ENCODE measurements at places on chromosomes 11 and 22.

GRCh38 chr11:70068345-70068744 lies 9.8 kb upstream of the ANO1 start:
- DNase-seq: no peak

DNA sequence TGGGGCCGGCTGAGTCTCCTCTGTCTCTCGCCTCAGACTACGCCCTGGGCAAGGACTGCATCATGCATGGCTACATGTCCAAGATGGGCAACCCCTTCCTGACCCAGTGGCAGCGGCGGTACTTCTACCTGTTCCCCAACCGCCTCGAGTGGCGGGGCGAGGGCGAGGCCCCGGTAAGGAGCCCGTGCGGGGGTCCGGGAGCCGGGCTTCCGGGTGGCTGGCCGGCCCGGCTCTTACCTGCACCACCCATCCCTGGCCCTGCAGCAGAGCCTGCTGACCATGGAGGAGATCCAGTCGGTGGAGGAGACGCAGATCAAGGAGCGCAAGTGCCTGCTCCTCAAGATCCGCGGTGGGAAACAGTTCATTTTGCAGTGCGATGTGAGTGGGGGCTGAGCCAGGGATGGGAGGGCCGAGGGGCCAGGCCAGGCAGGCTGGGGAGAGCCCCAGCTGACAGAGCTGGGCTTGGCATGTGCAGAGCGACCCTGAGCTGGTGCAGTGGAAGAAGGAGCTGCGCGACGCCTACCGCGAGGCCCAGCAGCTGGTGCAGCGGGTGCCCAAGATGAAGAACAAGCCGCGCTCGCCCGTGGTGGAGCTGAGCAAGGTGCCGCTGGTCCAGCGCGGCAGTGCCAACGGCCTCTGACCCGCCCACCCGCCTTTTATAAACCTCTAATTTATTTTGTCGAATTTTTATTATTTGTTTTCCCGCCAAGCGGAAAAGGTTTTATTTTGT lies 4.1 kb upstream of the ANKRD13D start:
- DNase-seq: no peak

GRCh38 chr11:130882138-130882551 lies 34.1 kb downstream of the SNX19 start:
- no peak for DNase-seq

- DNase-seq: no peak
Observed at GRCh38 chr22:23118647-23119493, 22.9 kb downstream of the RSPH14 start.

DNA sequence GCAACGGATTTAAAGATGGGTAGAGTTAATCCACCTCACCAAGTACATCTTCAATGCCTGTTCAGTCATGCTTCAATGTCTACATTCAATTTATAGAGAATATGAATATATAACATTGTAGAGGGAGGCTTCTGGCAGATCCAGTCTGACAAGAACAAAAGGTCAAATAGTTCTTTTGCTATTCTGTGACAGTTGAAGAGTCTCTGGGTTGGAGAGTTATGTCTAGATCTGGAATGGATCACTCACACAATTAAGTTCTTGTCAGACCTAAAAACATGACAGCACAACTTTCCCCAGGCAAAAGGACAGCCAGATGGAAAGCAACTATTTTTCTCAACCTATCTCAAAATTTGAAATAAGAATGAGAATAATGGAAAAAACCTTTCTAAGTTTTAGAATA lies 15.3 kb upstream of the GAB2 start:
- no peak for DNase-seq

DNA sequence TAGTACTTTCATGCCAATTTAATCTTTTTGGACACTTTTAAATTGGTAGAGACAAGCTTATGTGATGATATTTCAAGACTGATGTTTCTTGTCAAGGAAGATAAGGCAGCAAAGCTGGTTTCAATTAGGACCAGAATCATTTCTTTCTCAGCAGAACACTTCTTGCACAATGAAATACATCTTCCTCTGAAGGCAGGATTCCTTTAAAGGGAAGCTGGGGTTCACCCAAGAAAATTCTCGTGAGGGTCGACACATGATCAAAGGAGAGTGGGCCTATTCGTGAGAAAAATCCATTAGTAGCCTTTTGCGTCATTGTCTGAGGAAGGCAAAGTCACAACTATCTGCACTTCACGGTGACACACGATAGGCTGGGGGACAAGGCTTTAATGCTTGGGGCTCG lies 17.6 kb downstream of the TTC12 start:
- no peak for DNase-seq

DNA sequence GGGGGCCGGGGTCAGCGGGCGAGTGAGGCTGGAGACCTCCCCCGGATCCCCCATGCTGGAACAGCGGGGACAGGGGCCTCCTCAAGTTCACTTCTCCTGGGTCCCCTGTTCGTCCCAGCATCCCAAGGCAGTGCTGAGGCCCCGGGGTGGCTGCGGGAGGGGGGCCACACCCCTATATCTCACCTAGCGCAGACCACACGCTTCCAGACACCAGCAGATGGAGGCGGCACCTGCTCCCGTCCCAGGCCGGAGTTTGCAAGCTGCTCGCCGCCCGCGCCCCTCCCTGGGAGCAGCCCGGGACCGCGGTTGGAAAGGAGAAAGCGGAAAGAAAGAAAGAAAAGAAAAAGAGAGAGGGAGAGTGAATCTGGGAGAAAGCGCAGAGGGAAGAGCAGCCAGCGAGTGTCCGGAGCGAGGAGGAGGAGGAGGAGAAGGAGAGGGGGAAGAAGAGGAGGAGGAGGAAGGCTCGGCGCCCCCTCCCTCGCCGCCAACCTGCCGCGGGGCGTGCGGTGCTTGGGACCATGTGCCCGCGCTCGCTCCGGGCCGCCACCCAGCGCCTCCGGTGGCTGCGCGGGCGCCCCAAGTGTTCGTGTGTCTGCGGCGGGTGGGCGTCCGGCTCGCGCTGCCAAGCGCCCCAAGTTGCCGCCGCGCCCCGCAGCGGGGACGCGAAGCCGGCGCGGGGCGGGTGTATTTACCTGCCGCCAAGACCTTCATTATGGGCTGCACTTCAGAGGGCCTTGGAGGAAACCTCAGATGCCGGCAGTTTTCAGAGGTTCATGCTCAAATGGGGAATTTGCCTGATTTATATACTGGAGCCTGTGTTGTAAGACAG lies at the start of gene LIF:
LIF (minus strand) TSS at position 775 of the 829 bp plus-strand sequence; CDS start at position 711, 64 bp downstream.
- DNase-seq: no peak

DNA sequence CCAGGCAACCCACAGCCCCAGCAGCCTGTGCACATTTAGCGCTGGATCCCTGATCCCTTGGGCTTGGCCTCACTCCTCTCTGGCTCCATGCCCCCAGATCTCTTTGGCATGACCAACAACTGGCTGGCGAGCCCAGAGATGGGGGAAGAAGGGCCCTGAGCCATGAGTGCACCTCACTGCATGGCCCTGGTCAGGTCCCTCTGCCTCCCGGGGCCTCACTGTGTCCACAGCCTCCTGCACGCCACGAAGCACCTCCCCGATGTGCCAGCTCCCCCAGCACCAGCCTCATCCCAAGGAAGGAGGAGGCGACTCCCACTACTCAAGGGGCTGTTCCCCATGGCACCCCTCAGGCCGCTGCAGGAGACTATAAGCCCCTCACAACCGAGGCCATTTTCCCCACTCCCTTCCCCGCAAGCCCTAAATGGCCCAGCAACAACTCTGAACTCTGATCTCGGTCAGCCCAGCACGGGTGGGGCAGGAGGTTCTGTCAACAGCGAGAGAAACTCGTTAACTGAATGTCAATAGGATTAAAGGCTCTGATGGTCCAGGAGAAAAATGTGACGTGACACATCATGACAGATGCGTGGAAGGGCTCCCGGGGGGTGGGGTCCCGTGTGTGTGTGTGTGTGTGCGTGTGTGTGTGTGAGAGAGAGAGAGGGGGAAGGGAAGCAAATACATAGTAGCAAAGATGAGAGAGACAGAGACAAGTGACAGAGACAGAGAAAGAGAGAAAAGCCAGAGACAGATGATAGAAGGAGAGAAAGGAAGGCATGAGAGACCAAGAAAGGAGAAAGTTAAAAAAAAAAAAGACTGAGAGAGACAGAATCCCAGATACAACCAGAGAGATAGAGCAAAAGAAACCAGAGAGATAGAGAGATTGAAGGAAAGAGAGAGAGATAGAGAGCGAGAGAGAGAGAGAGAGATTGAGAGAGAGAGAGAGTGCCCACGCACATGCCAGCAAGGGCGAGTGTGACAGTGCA lies 28.4 kb upstream of the SYT7 start:
- no peak for DNase-seq

DNA sequence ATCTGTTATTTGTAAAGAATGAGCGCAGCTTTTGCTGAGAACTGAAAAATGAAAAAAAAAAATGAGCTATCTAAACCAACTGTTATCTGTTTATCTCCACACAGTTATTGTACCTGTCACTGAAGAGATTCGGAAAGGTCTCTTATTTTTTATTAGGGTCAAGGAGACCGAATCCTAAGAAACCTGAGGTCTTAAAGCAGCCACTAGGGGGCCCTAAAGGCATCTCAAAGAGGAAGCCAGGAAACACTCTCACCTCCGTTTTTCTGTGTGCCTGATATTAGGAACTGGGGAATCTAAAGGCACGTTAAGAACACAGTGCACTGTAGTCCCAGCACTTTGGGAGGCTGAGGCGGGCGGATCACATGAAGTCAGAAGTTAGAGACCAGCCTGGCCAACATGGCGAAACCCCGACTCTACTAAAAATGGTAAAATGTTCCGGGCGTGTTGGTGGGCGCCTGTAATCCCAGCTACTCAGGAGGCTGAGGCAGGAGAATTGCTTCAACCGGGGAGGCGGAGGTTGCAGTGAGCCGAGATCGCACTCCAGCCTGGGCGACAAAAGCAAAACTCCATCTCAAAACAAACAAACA lies 3.5 kb upstream of the LARGE1 start:
- no peak for DNase-seq

- no peak for DNase-seq
Observed at GRCh38 chr11:112612250-112612849, 348.9 kb upstream of the NCAM1 start.

DNA sequence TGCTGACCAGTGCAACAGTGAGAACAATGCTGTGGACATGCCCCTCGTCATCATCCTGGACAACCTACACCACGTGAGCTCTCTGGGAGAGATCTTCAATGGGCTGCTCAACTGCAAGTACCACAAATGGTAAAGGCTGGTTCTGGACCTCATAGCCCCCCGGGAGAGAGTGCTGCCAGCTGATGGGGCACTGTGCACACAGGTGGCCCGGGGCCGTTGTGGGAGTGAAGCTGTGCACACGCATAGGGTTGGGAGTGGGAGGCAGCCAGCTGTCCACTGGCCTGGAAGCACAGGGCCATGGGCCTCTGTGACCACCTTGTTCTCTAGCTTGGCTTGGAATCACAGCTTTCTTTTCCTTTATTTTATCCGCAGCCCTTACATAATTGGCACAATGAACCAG lies 57.0 kb downstream of the DBX1 start:
- no peak for DNase-seq

GRCh38 chr11:67639438-67639859 lies at the start of gene TBX10:
TSS of gene TBX10 (minus strand) at chr11:67639763. CDS start at chr11:67639472, 291 bp downstream.
- DNase-seq: no peak

- DNase-seq: no peak
Observed at GRCh38 chr11:111378185-111378860, 752 bp downstream of the POU2AF1 start.

GRCh38 chr11:3613998-3614741 lies 27.6 kb downstream of the ART5 start:
- no peak for DNase-seq
